ENCODE measurements at places on chromosomes 4 and X.

DNA sequence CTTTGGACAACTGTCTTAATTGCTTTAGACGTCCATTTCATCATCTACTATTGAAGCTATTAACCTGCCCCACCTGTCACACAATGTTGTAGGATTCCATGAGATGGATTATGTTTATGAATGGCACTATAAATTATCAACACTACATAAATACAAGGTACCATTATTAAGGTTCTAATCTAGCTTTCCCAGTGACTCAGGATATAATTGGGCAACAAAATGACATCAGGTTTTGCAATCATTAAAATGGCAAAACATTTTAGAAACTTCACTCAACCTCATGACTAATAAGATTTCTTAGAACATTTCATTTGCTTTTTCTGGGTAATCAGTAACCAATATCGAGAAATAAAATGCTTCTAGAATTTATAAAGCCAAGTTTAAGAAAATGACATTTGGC is 9.2 kb downstream of the HOPX start:
- DNase-seq = no peak

- DNase-seq = no peak
These were observed 20.7 kb downstream of the RAB40AL start for GRCh38 chrX:102957751-102958150.

DNA sequence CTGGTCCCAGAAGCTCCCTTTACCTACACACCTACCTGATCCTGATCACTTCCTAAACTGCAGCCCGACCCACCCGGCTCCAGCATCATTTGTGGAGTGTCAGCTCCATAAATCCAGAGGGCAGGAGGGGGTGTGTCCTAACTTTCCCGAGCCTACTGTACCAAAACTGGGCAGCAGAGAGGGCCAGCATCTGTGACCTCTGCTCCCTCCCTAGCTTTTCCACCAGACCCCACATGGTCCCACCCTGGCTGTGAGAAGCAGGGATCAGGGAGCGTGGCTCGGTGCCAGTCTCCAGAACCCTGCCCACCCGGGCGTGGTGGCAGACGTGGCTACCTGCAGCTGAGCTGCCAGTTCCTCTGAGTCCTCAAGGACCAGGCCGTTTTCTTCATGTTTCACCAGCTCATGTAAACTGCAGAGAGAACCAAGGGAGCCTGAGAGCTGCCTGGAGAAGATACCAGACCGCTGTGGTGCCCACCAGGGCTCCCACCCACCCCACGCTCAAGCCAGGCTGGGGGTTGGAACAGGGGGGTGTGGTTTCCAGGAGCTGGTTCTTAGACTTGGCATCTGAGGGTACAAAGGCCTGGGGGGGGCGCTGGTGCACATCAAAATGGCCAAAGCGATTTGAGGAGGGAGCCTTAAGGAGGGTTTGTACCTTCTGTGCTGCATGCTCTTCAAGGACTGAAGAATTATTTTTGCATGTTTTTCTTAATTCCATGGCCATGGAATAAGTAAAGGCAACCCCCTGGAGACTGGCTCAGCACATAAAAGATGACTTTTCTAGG is 76.7 kb upstream of the DRD5 start:
- no peak for DNase-seq

- DNase-seq = no peak
These were observed 56.7 kb downstream of the IGFBP7 start for GRCh38 chr4:57053508-57053907.

DNA sequence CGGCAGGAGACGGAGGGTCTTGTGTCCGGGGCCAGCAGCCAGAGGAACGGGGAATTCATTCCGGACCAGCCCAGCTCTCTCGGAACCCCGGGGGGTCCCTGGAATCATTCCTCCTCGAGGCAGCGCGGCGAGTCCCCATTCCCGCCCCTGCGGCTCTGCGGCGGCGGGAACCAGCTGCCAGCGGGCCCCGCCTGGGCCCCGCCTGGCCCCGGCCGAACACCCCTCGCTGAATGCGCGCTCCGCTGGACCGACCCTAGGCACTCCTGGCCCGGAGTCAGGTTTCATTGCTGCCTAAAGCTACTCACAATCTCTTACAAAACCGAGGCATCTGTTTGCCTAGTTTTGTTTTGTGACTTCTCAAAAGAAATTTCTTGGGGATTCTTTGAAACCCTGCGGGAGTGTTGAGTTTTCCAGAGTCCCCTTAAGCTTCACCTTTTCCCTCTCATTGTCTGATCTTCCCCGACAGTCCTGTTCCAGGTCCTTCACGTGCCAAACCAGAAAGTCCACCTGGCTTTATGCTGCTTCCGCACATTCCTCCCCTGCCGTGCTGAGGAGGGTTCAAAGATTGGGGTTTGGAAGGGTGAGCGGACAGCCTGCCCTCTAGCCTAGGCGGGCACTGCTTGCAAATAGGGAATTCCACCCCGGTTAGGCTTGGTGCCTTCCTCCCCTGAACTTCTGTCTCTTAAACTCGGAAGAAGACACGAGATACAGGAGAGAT is 789 bp downstream of the ARHGAP10 start:
- no peak for DNase-seq

- no peak for DNase-seq
These were observed 8.2 kb downstream of the RASSF6 start for GRCh38 chr4:73612032-73612431.
